ENCODE measurements at places on chromosomes 11 and 22.

DNA sequence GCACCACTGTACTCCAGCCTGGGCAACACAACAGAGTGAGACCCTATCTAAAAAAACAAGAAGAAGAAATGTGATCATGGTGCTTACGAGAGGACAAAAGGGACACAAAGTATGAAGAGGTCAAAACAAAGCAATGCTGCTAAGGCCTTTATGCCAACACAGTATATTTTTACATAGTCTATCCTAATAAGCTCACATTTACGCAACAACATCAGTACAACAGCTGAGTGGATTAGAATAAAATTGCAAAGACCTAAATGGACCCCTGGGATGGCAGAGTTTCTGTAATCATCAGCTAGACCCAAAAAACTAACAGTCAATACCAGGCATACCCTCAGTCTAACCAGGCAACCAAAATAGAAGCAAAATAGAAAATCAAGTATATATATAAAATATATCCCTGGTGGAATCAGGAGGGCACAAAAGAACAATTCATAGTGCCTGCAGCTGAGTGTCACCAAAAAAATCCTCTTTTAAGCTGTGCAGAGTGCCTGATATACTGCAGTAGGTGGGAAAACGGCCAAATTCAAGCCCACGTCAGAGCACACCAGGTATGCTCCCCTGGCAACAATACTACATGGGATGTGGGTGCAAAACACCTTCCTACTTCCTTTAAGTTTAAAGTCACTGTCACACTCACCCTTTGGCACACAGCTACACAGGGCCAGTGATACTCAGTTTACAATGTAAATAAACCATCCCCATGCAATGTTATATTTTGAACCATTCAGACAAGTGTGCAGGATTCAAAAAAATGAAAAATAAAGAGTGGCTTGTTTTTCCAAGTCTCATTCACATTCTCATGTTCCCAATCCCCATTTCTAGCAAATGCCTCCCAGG is 57.8 kb downstream of the RBFOX2 start:
- peaks cover 72% of the 10 kb centered on the region for H3K27me3 ChIP-seq
- H3K4me3 ChIP-seq, result no peak overlapping the region
- no peaks in the 10 kb centered on the region for H3K36me3 ChIP-seq
- no peak overlapping the region for H3K27ac ChIP-seq
- DNase-seq, result no peak

GRCh38 chr11:126109941-126110731 is 47.5 kb upstream of the CDON start:
- H3K4me1 ChIP-seq, result no peaks in the 10 kb centered on the region
- DNase-seq, result no peak
- H3K27me3 ChIP-seq, result peaks cover 21% of the 10 kb centered on the region

- no peak for DNase-seq
- H3K27ac ChIP-seq, result no peak overlapping the region
- H3K4me1 ChIP-seq, result no peaks in the 10 kb centered on the region
- no peak overlapping the region for H3K4me3 ChIP-seq
These were observed 59.3 kb upstream of the EIF3D start for GRCh38 chr22:36588285-36588684.

GRCh38 chr22:45867118-45867905 is 109.7 kb downstream of the WNT7B start:
- peaks cover 2% of the 10 kb centered on the region for H3K36me3 ChIP-seq
- no peak overlapping the region for H3K27ac ChIP-seq
- peak; percentile 9 for DNase-seq
- H3K4me1 ChIP-seq, result peaks cover 15% of the 10 kb centered on the region
- peaks cover 53% of the 10 kb centered on the region for H3K27me3 ChIP-seq

DNA sequence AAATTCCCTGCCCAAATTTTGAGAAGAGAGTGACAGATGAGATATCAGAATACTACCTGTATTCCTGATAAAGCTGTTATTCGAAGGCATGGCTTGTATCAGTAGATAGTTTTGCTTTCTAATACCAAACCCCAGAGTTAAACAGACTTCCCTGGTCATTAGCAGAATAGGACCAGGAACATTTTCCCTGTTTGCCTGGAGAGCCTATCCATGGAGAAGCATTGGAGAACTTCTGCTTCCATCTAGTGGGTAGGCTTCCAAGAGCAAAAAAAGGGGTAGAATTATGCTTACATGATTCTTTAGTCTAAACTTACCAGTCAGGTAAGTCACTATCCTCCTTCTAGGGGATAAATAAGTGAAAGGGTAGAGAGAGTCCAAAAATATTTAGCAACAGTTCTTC is 14.2 kb downstream of the PDE3B start:
- peaks cover 42% of the 10 kb centered on the region for H3K4me1 ChIP-seq
- no peak overlapping the region for H3K27ac ChIP-seq
- no peak for DNase-seq
- H3K27me3 ChIP-seq, result no peaks in the 10 kb centered on the region

GRCh38 chr11:130413405-130414106 is 14.9 kb downstream of the ADAMTS8 start:
- H3K27ac ChIP-seq, result no peak overlapping the region
- no peak for DNase-seq
- H3K27me3 ChIP-seq, result peaks cover 51% of the 10 kb centered on the region
- H3K4me1 ChIP-seq, result no peaks in the 10 kb centered on the region

DNA sequence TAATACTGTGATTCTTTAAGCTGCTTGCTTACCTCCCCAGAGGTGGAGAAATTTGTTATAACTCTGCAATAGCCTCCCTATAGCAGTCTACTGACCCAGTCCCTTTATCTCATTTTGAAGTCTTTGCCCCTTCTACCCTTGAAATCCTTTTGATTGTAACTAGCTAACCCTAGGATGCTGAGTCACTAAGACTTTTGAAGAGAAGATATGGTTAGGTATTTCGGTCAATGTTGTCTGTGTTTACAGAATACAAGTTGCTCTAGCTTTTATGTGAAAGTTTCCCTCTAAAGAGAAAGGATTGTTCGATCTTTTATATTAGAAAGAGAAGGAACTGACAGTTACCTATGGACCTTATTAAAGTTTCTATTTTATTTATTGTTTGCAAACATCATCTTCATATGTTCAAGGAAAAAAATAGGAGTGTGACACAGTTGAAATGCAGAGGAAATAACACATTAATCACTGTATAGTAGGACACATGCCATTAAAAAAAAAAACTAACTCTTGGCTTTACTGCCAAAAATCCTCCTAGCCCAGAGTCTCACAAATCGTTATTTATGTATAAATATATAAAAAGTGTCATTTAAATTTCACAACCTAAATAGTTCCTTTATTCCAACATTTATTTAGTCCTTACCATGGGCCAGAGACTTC is 3.1 kb downstream of the HYLS1 start:
- no peak for DNase-seq
- H3K4me1 ChIP-seq, result peaks cover 28% of the 10 kb centered on the region
- no peaks in the 10 kb centered on the region for H3K27me3 ChIP-seq
- H3K4me3 ChIP-seq, result peak overlapping the region; percentile 14
- H3K36me3 ChIP-seq, result peaks cover 27% of the 10 kb centered on the region
- peak overlapping the region; percentile 11 for H3K27ac ChIP-seq

- H3K4me1 ChIP-seq, result peaks cover 17% of the 10 kb centered on the region
- DNase-seq, result no peak
- H3K4me3 ChIP-seq, result no peak overlapping the region
- H3K27me3 ChIP-seq, result no peaks in the 10 kb centered on the region
These were observed 11.9 kb downstream of the TMEM121B start for GRCh38 chr22:17109113-17109865.

DNA sequence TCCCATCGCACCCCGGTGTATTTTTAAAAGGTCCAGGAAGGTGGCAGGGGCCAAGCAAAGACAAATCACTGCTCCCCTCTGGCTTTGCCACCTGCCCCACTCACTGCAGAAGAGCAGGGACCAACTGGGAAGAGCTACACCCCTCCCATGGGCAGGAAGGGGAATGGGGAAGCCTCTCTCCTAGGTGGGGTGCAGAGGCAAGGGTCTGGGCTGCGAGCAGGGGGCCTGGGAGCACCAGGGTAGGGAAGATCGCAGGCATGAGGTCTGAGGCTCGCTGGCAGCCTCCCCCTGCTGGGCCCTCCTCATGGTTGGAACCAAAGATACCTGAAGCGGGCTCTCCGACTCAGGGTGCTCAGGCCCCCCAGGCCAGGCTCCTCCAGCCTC is 36.8 kb downstream of the PISD start:
- H3K27ac ChIP-seq, result peak overlapping the region; percentile 47
- no peak for DNase-seq
- H3K36me3 ChIP-seq, result peaks cover 35% of the 10 kb centered on the region
- H3K4me1 ChIP-seq, result peaks cover 32% of the 10 kb centered on the region
- H3K27me3 ChIP-seq, result no peaks in the 10 kb centered on the region
- H3K4me3 ChIP-seq, result no peak overlapping the region

GRCh38 chr22:46914481-46914880 is 152.0 kb downstream of the TBC1D22A start:
- H3K4me3 ChIP-seq, result no peak overlapping the region
- H3K36me3 ChIP-seq, result peaks cover 17% of the 10 kb centered on the region
- H3K4me1 ChIP-seq, result peaks cover 31% of the 10 kb centered on the region

GRCh38 chr22:47055073-47055355 is 292.6 kb downstream of the TBC1D22A start:
- peaks cover 36% of the 10 kb centered on the region for H3K4me1 ChIP-seq
- no peak for DNase-seq
- H3K27ac ChIP-seq, result peak overlapping the region; percentile 14
- H3K27me3 ChIP-seq, result no peaks in the 10 kb centered on the region
- H3K36me3 ChIP-seq, result peaks cover 7% of the 10 kb centered on the region

GRCh38 chr11:37371346-37371970 is 773.4 kb upstream of the RAG2 start:
- H3K27ac ChIP-seq, result no peak overlapping the region
- H3K4me1 ChIP-seq, result no peaks in the 10 kb centered on the region
- DNase-seq, result no peak

GRCh38 chr11:115741376-115742107 is 237.3 kb upstream of the CADM1 start:
- no peaks in the 10 kb centered on the region for H3K36me3 ChIP-seq
- H3K4me3 ChIP-seq, result no peak overlapping the region
- H3K27me3 ChIP-seq, result peaks cover 45% of the 10 kb centered on the region
- no peak overlapping the region for H3K27ac ChIP-seq
- H3K4me1 ChIP-seq, result no peaks in the 10 kb centered on the region

All from central memory CD8-positive, alpha-beta T cell (primary cell).